Hypothalamus (tissue), 51 donors: ENCODE measurements at places on chromosomes 4 and X.

- DNase-seq: no peak
Observed at GRCh38 chr4:104408878-104409277, 85.8 kb downstream of the CXXC4 start.

GRCh38 chrX:76802708-76803107 lies 375.2 kb downstream of the MAGEE1 start:
- no peak for DNase-seq

GRCh38 chr4:120842031-120842430 lies 80.5 kb downstream of the PRDM5 start:
- DNase-seq: no peak

GRCh38 chr4:93157986-93158385 lies 670.6 kb upstream of the ATOH1 start:
- no peak for DNase-seq

DNA sequence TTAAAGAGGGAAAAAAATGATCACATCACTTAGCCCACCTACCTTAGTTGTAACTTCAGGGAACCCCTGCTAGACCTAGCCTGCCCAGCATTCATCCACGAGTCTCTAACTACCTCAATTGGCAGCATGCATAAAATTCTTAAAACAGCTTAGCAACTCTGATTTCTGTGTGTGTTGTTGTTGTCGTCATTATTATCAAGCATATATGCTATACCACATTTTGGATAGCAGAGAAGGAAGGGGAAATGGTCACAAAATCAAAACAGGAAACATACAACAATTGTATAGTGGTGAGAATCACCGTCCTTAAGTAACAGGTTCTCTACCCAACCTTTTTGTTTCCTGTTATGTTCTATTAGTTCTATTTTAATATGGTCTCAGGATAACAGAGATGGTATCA lies 2.7 kb upstream of the ACOT9 start:
- no peak for DNase-seq
